ENCODE measurements at places on chromosomes 1 and 21. TPM values are rescaled to one million over a fixed set of nuclear protein-coding genes. Genes with fewer than 3 reads are reported as not detected.

ATP1A4 gene
- total RNA-seq: not detected

CCDC27 gene
- not detected for total RNA-seq

DNA sequence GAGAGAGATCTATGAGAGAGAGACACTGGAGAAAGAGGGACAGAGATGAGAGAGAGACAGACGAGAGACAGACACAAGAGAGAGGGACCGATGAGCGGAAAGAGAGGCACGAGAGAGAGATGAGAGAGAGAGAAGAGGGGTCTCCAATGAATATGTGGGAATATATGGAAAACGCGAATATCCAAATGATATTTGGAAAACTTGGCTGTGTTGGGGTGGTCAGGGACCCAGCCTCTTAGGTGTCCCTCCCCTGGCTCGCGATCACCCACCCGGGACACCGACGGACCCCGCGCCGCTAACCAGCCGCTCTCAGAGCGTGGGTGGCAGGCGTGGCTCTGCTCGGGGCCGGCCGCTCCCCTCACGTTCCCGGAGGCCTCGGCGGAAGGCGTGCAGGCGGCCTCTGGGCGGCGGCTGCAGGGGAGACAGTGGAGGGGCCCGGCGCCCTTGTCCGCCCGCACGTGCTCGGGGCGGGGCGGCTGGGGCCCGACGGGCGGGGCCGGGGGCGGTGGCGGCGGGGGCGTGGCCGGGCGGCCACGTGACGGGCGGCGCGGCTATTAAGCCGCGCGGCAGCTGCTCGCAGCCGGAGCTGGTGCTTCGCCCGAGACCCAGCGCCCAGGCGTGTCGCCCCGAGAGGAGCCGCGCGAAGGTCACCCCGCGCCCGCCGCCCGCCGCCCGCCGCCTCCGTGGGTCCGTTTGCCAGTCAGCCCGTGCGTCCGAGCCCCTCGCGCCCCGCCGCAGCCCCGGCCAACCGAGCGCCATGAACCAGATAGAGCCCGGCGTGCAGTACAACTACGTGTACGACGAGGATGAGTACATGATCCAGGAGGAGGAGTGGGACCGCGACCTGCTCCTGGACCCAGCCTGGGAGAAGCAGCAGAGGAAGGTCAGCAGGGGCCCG is at the start of gene ACTN2:
Gene ACTN2 (plus strand): TSS at position 583 of the 898 bp plus-strand sequence. CDS start 175 bp downstream, at position 758.
- peak; percentile 35 for DNase-seq

- DNase-seq: no peak
Measured at GRCh38 chr1:118338936-118339335, 153.9 kb upstream of the SPAG17 start.

JAM2 gene
- total RNA-seq: 1.5 TPM

- DNase-seq: no peak
Measured at GRCh38 chr1:81327103-81327710, 473.5 kb upstream of the ADGRL2 start.

GRCh38 chr1:23395849-23396248 is 26.2 kb upstream of the ZNF436 start:
- DNase-seq: no peak

RBM11 gene
- total RNA-seq: not detected

PCP4 gene
- not detected for total RNA-seq

- DNase-seq: peak; percentile 13
Measured at GRCh38 chr1:150973836-150974579, 627 bp downstream of the CERS2 start.

- no peak for DNase-seq
Measured at GRCh38 chr1:205056188-205056611, 13.2 kb downstream of the CNTN2 start.

GRCh38 chr1:29382851-29383745 is 146.8 kb downstream of the PTPRU start:
- DNase-seq: no peak

Measured in RPMI7951 (cell line).